ENCODE measurements at places on chromosomes 2 and 18. TPM values are rescaled to one million over a fixed set of nuclear protein-coding genes. Genes with fewer than 3 reads are reported as not detected.

Gene EIPR1
- 43.8 TPM for total RNA-seq

Gene C2orf78
- not detected for total RNA-seq

Gene CD8B2
- total RNA-seq, result not detected

Gene KCNK3
- total RNA-seq, result 21.7 TPM

Gene EMILIN1
- 3.2 TPM for total RNA-seq

Gene TMEM247
- total RNA-seq, result not detected

Gene TOGARAM2
- total RNA-seq, result not detected

Gene ANKRD62
- total RNA-seq, result 0.17 TPM

Gene GLI2
- total RNA-seq, result 3.9 TPM

Gene NYAP2
- total RNA-seq, result 0.32 TPM

Gene SLC38A11
- not detected for total RNA-seq

Gene IL36B
- total RNA-seq, result not detected

Gene CAVIN2
- not detected for total RNA-seq

Gene KCNG2
- total RNA-seq, result 1.6 TPM

Gene TUBB8B
- total RNA-seq, result not detected

Gene LRRC30
- not detected for total RNA-seq

Gene RELCH
- 44.6 TPM for total RNA-seq

Gene CEP192
- total RNA-seq, result 20.1 TPM

Gene B4GALT6
- 16.5 TPM for total RNA-seq

Gene IL18R1
- not detected for total RNA-seq

Gene IL36A
- not detected for total RNA-seq

Gene TUBA3E
- total RNA-seq, result not detected

Gene CRYBA2
- 0.49 TPM for total RNA-seq

Gene PRSS56
- not detected for total RNA-seq

Gene LAPTM4A
- 147 TPM for total RNA-seq

Gene TDRD15
- not detected for total RNA-seq

Gene COL5A2
- 23.7 TPM for total RNA-seq

Gene IL36RN
- total RNA-seq, result not detected

Gene ASPRV1
- total RNA-seq, result 2.5 TPM

Gene ASTL
- not detected for total RNA-seq

Gene EML6
- 0.91 TPM for total RNA-seq

Measured in glutamatergic neuron (in vitro differentiated cells).